ENCODE measurements at places on chromosomes 3 and 15.
A peak's percentile ranks its signal among the peaks of the same experiment; 100 is the strongest.

DNA sequence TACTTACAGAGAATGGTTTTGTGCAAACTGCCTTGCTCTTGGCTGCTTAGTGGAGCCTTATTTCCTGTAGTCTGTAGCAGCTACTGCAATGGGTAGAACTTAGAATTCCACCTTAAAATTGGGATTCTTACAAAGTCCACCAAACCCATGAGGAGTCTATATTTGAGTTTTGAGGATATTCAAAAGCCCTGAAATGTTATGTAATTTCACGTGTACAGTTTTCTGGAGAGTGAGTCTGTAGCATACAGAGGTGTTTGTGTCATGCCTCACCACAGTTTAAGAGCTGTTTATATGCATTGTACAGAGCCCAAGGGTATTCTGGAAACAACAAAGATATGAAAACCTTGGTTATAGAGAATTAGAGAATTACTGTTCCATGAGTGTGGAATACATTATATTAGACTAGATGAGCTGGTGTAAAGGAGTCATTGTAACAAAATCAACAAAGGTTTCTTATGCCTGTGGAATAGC lies 114.4 kb downstream of the MBNL1 start:
- DNase-seq = no peak

- DNase-seq = peak; percentile 48
Observed at GRCh38 chr3:55000546-55000945, 72.7 kb upstream of the LRTM1 start.

DNA sequence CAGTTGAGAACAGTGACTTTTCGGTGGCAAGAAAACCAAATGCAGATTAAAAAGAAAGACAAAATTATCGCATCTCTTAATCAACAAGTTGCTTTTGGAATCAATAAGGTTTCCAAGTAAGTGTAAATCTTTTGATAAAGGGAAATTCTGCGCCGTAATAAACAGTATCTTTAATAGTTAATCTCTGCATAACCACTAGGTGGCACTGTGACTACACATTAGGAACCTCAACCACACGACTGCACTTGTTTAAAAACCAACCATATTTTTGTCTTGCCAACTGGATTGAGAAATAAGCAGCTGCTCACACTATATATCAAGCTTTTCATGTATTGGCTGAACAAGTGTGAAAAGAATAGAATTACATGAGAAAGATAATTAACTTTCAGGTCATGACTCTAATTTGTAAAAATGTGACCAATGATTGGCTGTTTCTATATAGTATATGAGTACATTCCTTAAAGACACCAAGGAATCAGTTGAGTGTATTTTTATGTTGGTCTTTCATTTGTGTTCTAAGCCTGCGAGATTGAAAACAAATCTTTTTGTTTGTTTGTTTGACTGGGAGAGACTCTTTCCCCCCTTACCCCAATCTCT lies 72.7 kb downstream of the DZIP3 start:
- DNase-seq = peak; percentile 86

- DNase-seq = no peak
Observed at GRCh38 chr15:62544446-62544845, 379.4 kb upstream of the C2CD4B start.

- DNase-seq = no peak
Observed at GRCh38 chr3:72515281-72515680, 333.0 kb downstream of the SHQ1 start.

GRCh38 chr3:43363621-43364266 lies 77.4 kb downstream of the SNRK start:
- DNase-seq = no peak

- no peak for DNase-seq
Observed at GRCh38 chr15:97446138-97446537, 514.4 kb upstream of the ARRDC4 start.

DNA sequence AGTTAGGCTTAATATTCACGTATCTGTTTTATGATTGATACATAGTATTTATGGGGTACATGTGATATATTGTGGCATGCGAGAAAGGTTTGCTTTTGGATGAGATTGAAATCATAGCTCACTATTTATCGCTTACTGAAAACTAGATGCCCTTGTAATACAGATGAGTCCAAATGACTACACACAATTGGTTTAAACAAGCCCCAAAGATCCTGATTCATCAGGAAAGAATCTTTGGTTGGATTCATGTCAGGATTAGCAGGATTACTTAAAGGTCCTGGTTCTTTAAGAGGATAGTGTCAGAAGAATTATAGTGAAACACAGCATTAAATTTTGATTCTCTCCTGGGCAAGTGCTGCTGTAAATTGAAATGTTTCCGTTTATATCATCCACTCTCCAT lies 18.6 kb upstream of the AADAC start:
- DNase-seq = no peak

- no peak for DNase-seq
Observed at GRCh38 chr3:187807086-187807862, 62.0 kb upstream of the BCL6 start.

DNA sequence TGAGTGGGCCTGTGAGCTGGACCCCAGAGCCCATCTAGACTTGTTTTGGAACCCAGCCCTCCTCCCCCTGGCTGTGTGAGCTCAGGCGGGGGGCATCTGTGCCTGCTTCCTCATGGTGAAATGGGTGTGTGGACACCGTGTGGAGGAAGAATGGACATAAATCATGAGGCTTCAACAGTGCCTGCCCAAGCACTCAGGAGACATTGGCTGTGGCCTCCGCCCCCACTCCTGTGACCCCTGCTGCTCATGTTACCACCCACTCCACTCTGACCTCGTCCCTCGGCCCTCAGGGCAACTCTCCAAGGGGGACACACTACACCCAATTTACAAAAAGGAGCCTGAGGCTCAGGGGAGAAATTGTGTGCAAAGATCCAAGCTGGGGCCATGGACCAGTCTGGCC lies 16.6 kb downstream of the TPRA1 start:
- DNase-seq = no peak
